Cardiac muscle cell (in vitro differentiated cells and primary cell): ENCODE measurements at places on chromosomes 2 and 18. TPM values are rescaled to one million over a fixed set of nuclear protein-coding genes. Genes with fewer than 3 reads are reported as not detected.

SLC4A5 gene
- total RNA-seq: 2.3 and 9.0 TPM in 2 replicates

YIPF4 gene
- total RNA-seq: 8.8 and 9.6 TPM in 2 replicates

SPC25 gene
- 3.3 and 10.1 TPM in 2 replicates for total RNA-seq

- DNase-seq: peak; percentile 34
- H3K4me1 ChIP-seq: no peaks in the 10 kb centered on the region
- no peaks in the 10 kb centered on the region for H3K36me3 ChIP-seq
- H3K4me3 ChIP-seq: no peak overlapping the region
- no peaks in the 10 kb centered on the region for H3K27me3 ChIP-seq
- no peak overlapping the region for H3K27ac ChIP-seq
Observed at GRCh38 chr2:49224426-49225010, 70.2 kb upstream of the FSHR start.

DNA sequence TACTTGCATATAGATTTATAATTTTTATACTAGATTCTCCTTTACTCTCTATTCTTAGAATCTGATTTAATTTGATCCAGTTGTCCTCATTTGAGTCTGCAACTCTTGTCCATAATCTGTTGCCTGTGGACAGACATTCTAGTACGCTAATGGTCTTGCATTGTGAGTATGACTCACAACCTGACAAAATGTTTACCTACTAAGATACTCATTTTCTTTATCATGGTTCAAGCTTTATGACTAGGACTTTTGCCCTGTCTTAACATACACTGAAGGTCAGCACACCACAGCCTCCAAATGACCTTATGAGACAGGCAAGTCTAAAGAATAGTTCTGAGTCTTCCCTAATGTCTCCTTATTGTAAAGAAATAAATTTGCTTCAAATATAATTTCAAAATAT lies 142.3 kb upstream of the CDH7 start:
- no peaks in the 10 kb centered on the region for H3K4me1 ChIP-seq
- no peak overlapping the region for H3K27ac ChIP-seq
- H3K4me3 ChIP-seq: no peak overlapping the region

- peaks cover 9% of the 10 kb centered on the region for H3K4me1 ChIP-seq
- peak; percentile 70 for DNase-seq
- peak overlapping the region; percentile 59 for H3K27ac ChIP-seq
Observed at GRCh38 chr2:109644571-109645275, 30.6 kb downstream of the SOWAHC start.
